ENCODE measurements at places on chromosomes 3 and 15. TPM values are rescaled to one million over a fixed set of nuclear protein-coding genes. Genes with fewer than 3 reads are reported as not detected.
A peak's percentile ranks its signal among the peaks of the same experiment; 100 is the strongest.

- H3K4me1 ChIP-seq: no peaks in the 10 kb centered on the region
- DNase-seq: no peak
- peak overlapping the region; percentile 59 for H3K27ac ChIP-seq
- H3K4me3 ChIP-seq: no peak overlapping the region
Observed at GRCh38 chr15:91231703-91232102, 131.6 kb downstream of the SV2B start.

- no peaks in the 10 kb centered on the region for H3K27me3 ChIP-seq
- no peak for DNase-seq
- peaks cover 8% of the 10 kb centered on the region for H3K4me1 ChIP-seq
- H3K27ac ChIP-seq: no peak overlapping the region
- H3K4me3 ChIP-seq: no peak overlapping the region
Observed at GRCh38 chr3:108380128-108380795, 83.9 kb downstream of the HHLA2 start.

DNA sequence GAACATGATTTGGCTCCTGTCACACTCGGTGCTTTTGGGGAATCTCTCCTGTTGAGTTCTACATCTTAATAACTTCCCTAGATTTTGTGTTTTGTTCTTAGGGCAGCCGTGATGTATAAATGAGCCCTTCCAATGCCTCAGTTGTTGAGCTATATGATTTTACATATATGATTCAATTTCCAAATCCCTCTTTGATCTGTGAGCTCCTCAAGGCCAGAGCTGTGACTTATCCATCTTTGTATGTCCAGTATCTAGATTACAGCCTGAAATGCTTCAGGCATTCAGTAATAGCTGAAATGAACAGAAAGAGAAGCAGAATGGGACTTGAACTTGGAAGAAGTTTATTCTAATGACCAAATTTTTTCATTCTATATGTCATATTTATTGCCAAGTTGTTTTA is 26.6 kb downstream of the CGGBP1 start:
- no peaks in the 10 kb centered on the region for H3K4me1 ChIP-seq
- H3K27me3 ChIP-seq: no peaks in the 10 kb centered on the region
- no peak overlapping the region for H3K4me3 ChIP-seq
- no peak for DNase-seq

GRCh38 chr15:70701891-70702568 is 61.3 kb downstream of the UACA start:
- H3K36me3 ChIP-seq: peaks cover 4% of the 10 kb centered on the region
- peaks cover 59% of the 10 kb centered on the region for H3K4me1 ChIP-seq
- H3K4me3 ChIP-seq: peak overlapping the region; percentile 50
- H3K27ac ChIP-seq: peak overlapping the region; percentile 21
- H3K27me3 ChIP-seq: peaks cover 10% of the 10 kb centered on the region

The SLCO2A1 gene
- 27.9 TPM for total RNA-seq

The LYZL4 gene
- total RNA-seq: not detected

- no peaks in the 10 kb centered on the region for H3K36me3 ChIP-seq
- no peak overlapping the region for H3K27ac ChIP-seq
- no peak overlapping the region for H3K4me3 ChIP-seq
- DNase-seq: no peak
Observed at GRCh38 chr3:139122221-139122581, 77.5 kb upstream of the PRR23C start.

The PDZRN3 gene
- total RNA-seq: 31.0 TPM

DNA sequence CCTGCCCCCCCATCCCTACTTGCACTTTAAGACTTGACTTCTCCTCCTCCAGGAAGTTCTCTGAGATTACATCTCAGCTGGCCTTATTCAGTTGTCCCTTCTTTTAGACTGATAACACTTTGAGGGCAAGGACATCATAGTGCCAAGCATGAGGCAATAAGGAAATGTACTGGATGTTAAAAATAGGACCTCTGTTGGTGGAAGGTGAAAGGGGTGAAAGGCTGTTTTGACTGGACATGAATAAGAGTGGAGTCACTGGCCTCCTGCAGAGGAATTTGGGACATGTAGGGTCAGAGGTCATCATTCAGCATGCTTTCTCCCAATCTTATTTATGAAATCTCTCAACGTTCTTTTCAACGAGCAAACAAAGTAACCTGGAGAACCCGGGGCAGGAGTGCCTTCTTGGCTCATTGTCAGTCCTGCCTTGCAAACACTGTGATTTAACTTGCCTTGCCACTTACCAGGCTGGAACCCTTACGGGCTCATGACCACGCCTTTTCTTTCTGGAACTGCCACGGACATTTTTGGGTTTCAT is 38.6 kb downstream of the TRIM71 start:
- no peaks in the 10 kb centered on the region for H3K27me3 ChIP-seq
- DNase-seq: no peak
- H3K36me3 ChIP-seq: peaks cover 1% of the 10 kb centered on the region
- H3K4me3 ChIP-seq: no peak overlapping the region
- peak overlapping the region; percentile 73 for H3K27ac ChIP-seq
- peaks cover 37% of the 10 kb centered on the region for H3K4me1 ChIP-seq

DNA sequence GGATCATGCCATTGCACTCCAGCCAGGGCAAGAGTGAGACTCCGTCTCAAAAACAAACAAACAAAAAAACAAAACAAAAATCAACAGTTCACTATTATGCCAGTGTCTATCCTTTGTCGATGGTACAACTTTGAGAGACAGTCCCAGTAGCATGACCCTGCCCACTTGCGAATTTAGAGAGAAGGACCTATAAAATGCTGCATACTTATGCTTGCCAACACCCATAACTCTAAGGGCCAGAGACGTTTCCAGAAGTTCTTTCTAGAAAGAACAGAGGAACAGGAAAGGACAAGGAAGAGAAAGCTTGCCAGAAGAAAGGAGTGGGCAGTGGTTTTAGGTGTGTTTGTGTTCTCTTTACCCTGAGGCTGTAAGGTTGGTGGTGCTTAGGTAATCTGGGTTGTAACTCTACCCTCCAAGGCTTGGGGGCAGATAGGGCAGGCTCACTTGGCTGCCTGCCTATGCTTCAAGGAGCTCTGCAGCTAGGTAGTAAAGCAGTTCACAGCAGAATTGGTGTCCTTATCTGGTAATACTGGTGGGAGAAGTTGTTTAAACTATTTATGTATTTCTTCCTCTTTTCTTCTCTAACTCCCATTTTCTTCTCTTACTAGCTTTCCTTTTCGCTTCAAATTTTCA is 50.6 kb upstream of the SPPL2A start:
- no peak for DNase-seq
- H3K27ac ChIP-seq: no peak overlapping the region
- no peaks in the 10 kb centered on the region for H3K36me3 ChIP-seq
- H3K4me1 ChIP-seq: no peaks in the 10 kb centered on the region
- no peak overlapping the region for H3K4me3 ChIP-seq

DNA sequence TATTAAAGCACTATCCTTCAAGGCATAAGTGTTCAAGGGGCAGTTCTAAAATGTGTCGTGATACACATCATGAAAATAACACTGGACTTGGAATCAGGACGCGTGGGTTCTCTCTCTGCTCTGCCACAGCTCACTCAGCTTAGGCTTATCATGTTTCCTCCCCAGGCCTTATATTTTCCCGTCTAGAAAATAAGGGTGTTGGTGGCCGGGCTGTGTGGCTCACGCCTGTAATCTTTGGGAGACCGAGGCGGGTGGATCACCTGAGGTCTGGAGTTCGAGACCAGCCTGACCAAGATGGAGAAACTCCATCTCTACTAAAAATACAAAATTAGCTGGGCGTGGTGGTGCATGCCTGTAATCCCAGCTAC is 223.0 kb downstream of the OPA1 start:
- no peaks in the 10 kb centered on the region for H3K36me3 ChIP-seq
- H3K27me3 ChIP-seq: peaks cover 3% of the 10 kb centered on the region
- no peak for DNase-seq
- no peak overlapping the region for H3K27ac ChIP-seq
- H3K4me1 ChIP-seq: peaks cover 40% of the 10 kb centered on the region
- no peak overlapping the region for H3K4me3 ChIP-seq

DNA sequence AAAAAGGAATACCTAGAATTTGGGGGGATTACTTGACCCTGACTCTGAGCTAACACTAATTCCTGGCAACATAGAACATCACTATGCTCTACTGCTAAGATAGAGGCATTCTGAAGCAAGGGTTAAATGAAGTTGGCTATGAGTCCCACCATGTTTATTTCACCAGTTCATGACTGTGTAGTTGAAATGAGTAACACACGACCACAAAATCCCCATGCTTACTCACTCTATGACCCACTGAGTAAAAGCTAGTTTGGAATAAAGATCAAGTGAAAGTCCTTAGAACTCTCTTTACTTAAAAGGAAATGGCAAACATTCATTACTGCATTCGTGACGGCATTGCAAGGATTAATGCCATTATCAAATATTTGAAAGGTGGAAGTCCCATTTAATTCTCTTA is 47.4 kb downstream of the MRPL46 start:
- no peak overlapping the region for H3K27ac ChIP-seq
- peaks cover 11% of the 10 kb centered on the region for H3K27me3 ChIP-seq
- H3K4me1 ChIP-seq: no peaks in the 10 kb centered on the region
- H3K36me3 ChIP-seq: no peaks in the 10 kb centered on the region

DNA sequence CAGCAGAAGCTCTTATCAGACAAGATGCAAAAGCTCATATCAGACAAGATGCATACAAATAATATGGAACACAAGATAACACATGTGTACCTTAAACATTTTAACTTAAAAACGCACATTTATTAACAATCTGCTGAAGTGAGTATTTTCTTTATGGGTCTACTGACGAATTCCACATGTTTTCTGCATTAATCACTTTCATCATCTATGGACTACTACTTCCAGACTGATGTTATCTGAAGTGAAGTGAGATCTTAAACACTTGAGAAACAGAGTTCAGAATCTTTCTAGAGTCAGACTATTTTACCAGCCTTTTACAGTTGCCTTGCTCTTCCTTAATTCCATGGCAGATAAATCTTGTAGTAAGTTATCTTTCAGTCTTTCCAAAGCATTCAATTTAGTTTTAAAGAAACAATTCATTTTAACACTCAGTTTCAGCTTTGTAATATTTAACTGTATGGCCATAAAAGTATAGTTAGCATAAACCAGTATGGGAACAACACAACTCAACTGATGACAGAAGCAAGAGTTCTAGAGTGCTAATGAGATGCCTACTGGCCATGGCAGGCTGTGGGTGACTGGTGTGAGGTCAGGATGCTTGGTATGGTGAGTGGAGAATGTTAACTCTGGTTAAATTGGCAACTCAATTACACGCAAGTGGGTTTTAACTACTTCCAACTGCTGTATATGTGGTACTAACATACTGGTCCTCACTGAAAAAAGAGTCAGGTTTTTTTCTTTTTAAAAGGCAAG is 9.8 kb downstream of the CMTM6 start:
- H3K27ac ChIP-seq: no peak overlapping the region
- H3K4me3 ChIP-seq: no peak overlapping the region
- H3K4me1 ChIP-seq: peaks cover 4% of the 10 kb centered on the region

GRCh38 chr15:83115410-83115809 is 8.0 kb downstream of the TM6SF1 start:
- no peaks in the 10 kb centered on the region for H3K4me1 ChIP-seq
- no peaks in the 10 kb centered on the region for H3K36me3 ChIP-seq
- no peak overlapping the region for H3K27ac ChIP-seq

DNA sequence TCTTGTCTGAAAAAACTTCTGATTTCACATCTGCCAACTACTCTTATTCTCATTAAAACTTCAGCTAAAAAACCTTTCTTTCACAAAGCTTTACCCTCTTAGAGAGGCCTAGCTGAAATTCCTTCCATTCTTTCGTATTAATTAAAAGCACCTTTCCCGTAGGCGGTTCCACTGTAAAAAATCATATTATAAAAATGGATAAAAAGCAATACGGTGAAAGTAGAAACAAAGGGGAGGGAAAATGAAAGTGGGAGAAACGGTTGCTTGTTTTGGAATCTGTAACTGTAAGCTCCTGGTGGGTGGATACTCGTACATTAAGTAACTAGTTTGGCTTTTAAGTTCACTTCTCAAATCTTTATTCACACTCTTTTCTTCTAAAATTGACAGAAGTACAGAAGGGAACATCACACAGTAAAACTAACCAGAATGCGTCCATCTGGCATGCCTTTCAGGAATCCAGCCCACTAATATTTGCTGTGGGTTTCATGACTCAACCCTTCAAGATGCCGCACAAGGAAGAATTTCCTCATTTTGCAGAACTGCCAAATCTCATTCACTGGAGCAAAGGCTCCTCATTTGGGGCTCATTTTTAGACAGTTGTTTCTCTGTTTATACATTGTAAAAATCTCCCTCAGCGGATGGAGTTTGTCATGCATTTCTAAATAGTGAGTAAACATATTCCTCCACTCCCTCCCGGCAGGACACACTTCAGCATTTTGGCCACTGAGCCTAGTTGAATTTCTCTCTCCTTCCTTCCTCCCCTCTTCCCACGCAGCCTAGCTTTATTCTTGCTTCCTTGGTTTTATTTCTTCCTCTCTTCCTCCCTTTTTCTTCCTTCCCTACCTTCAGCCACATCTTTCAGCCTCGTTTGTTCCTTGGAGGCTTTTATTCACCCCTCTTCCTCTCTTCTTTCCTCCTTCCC is 419.5 kb upstream of the NAALADL2 start:
- peaks cover 20% of the 10 kb centered on the region for H3K4me1 ChIP-seq
- peak overlapping the region; percentile 67 for H3K27ac ChIP-seq
- peaks cover 14% of the 10 kb centered on the region for H3K27me3 ChIP-seq
- H3K4me3 ChIP-seq: peak overlapping the region; percentile 81

Measured in progenitor cell of endocrine pancreas (in vitro differentiated cells).